Stomach (tissue), 19 donors: ENCODE measurements at places on chromosomes 1 and 21. TPM values are rescaled to one million over a fixed set of nuclear protein-coding genes. Genes with fewer than 3 reads are reported as not detected.

- no peak overlapping the region for H3K4me3 ChIP-seq
- no peaks in the 10 kb centered on the region for H3K36me3 ChIP-seq
- no peak overlapping the region for H3K27ac ChIP-seq
- no peak for DNase-seq
- peaks cover under 1% of the 10 kb centered on the region for H3K4me1 ChIP-seq
These were observed 6.3 kb upstream of the TENT5C start for GRCh38 chr1:117599286-117600221.

Gene TMOD4
- polyA plus RNA-seq: 1.2 TPM

DNA sequence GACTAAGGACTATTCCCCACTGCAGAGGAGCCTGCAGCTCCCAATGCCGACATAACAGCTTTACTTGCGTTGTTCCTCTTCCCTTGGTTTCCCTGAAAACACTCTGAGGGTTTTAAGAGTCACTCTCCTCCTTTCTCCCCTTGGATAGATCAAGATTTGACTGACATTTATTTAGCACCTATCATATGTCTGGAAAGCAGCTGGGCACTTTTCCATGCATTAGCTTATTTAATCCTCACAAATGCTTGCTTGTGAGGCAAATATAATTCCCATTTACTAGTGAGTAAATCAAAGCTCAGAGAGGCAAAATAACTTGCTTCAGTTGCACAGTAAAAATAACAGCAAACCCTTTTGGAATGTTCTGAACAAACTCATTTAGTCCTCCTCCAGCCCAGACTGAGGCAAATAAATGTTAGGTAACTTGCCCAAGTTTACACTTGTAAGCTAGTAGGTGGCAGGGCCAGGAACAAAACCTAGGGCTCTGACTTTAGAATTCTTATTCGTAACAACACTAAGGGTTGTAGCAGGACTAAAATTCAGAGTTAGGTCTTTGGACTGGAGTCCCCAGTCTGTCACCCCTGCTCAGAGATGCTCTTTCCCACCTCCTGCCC, 81.4 kb downstream of the KCND3 start:
- peaks cover 8% of the 10 kb centered on the region for H3K4me1 ChIP-seq
- no peaks in the 10 kb centered on the region for H3K36me3 ChIP-seq
- no peak overlapping the region for H3K27ac ChIP-seq
- H3K4me3 ChIP-seq: no peak overlapping the region
- no peak for DNase-seq

DNA sequence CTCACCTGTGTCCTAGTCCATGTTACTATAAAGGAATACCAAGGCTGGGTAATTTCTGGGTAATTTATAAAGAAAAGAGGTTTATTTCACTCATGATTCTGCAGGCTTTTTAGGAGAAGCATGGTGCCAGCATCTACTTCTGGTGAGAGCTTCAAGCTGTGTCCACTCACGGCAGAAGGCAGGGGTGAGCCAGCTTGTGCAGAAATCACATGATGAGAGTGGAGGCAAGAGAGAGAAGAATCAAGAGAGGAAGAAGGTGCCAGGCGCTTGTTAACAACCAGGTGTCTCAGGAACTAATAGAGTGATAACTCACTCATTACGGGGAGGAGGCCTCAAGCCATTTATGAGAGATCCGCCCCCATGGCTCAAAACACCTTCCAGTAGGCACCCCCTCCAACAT, 67.5 kb upstream of the CD34 start:
- no peak overlapping the region for H3K4me3 ChIP-seq
- no peak overlapping the region for H3K27ac ChIP-seq
- no peaks in the 10 kb centered on the region for H3K27me3 ChIP-seq
- H3K36me3 ChIP-seq: no peaks in the 10 kb centered on the region
- DNase-seq: no peak

DNA sequence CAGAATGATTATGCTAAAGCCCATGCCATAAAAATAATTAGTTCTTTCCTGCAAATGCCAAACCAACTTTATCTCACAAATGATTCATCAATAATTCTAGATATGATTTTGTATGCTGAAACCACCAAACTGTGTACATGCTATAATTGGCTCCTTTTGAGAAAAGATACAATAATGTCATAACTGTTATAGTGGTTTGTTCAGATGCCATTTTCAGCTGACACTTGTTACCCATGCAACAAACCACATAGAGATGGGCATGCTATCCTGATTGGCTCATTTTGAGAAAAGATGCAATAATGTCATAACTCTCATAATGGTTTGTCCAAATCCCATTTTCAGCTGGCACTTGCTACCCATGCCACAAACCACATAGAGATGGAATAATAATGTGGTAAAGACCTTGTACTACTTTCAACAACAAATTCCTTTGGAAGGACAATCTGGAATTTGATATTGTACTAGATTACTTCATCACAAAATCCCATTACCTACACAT, 283.8 kb downstream of the TPR start:
- no peaks in the 10 kb centered on the region for H3K4me1 ChIP-seq
- H3K4me3 ChIP-seq: no peak overlapping the region
- no peak for DNase-seq
- H3K27ac ChIP-seq: no peak overlapping the region
- no peaks in the 10 kb centered on the region for H3K27me3 ChIP-seq

GRCh38 chr1:183063349-183063748, 40.1 kb downstream of the LAMC1 start:
- no peak overlapping the region for H3K4me3 ChIP-seq
- H3K27ac ChIP-seq: no peak overlapping the region
- no peaks in the 10 kb centered on the region for H3K36me3 ChIP-seq
- H3K4me1 ChIP-seq: peaks cover 53% of the 10 kb centered on the region
- H3K27me3 ChIP-seq: no peaks in the 10 kb centered on the region

Gene USH2A
- not detected for polyA plus RNA-seq

Gene CHIA
- 69.0 TPM for polyA plus RNA-seq

- no peak overlapping the region for H3K4me3 ChIP-seq
- no peak for DNase-seq
- H3K27ac ChIP-seq: no peak overlapping the region
These were observed 52.6 kb upstream of the TRAPPC10 start for GRCh38 chr21:43959231-43960116.
